Epithelial cell of esophagus (primary cell): ENCODE measurements at places on chromosomes 1 and 21.

- DNase-seq, result no peak
These were observed 367.5 kb upstream of the C1orf174 start for GRCh38 chr1:4267381-4268261.

GRCh38 chr1:26530410-26530894 is 891 bp downstream of the RPS6KA1 start:
- peak; percentile 21 for DNase-seq

DNA sequence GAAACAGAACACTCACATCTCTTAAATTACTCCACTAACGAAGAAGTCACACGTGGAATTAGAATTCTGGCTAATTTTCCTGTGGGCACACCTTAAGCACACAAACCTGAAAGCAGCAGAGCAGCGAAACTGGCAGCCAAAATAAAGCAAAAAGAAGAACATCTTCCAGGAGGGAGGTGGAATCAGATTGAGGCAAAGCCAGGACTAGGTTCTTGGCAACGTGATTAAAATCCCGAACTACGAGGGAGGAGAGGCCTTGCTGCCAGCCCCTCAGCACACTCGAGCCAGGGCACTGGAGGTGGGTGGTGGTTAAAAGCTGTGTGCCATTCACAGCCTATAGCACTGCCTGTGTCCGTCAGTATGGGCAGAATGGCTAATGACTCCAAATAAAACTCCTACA is 58.0 kb downstream of the HIVEP3 start:
- DNase-seq, result no peak

DNA sequence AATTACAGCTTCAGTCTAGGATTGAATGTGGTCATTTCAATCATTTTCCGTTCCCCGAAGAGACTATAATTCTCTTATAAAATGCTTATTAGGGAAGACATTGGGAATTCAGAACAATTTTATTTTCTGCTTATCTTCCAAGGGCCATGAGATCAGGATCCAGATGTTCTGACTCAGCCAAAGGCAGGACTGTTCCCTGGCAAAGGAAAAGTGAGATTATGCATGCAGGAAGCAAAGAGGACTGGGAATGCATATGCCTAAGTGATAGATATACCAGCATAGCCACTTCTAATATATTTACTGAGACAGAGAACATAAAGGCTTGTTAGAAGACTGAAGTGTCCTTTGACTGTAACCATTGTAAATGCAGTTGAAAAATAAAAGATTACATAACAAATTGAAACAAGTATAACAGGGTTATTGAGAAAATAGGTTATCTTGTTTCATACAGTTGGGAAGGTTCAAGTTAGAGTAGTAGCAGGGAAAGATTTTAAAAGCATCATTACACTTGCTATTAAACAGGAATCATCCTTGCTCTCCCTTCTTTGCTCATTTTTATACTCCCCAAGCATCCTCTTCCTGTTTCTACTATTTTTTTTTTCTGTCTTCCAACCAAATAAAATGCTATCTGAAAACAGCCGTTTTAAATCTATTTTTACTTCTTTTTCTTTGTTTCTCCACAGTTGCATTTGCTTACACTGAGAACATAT is 439.6 kb upstream of the ADAMTS5 start:
- DNase-seq, result no peak

- DNase-seq, result peak; percentile 76
These were observed 201.4 kb upstream of the BRINP3 start for GRCh38 chr1:190679044-190679443.

GRCh38 chr1:233424779-233425178 is 97.3 kb downstream of the MAP3K21 start:
- peak; percentile 12 for DNase-seq

DNA sequence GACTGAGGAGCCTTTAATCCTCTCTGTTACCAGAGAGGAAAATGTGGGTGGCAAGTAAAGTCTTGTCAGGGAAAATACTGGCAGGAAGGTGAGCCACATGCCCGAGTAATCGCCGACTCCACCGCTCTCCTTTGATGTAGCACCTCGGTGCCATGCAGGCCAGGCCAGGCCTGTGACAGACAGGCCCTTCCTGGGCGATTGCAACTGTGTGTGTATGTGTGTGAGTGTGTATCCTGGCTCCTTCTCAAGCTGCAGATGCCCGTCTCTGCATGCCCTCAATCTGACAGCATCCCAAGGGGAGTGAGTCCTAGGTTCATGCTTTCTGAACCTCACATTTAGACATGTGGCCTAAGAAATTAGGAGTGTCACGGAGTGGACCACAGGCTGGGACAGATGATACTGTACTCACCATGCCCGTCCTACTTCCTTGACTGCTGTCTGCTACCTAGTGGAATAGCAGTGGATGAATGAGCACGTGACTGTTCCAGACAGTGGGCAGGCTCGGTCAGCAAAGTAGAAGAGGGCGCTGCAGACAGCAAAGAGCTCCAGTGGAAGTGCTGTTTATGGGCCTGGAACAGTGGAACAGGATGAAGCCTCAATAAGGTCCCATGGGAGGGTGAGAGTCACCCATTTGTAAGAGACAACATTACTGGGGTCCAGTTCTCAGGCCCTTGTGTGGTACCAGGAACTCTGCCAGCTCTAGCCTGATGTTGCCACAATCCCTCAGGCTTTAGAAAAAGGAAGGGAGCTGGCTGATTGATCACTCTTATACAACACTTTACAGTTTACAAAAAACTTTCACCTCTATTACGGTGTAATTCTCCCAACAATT is 25.3 kb downstream of the SERTAD4 start:
- peak; percentile 82 for DNase-seq

DNA sequence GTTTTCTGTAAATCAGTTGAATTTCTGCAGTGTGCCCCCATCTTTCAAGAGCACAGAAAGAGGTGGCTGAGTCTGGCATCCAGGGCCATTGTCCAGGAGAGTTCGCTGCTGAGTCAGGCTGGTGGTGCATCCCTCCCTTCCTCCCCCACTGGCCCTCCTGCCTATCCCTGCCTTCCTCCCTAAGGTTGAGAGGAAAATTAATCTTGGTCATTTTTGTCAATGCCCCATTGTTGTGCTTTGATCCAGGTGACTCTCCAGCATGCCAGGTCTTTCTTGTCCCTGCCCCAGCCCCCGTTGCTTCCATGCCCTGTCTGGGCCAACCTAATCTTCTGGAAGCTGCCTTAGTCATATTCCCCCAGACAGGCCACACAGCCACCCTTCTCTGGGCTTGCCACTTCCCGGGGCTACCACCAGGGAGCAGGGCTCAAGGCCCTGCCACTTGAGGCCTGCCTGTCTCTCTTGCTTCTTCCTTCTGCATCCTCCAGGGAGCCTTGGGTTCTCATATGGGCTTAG is 26.6 kb downstream of the PROK1 start:
- DNase-seq, result peak; percentile 40

DNA sequence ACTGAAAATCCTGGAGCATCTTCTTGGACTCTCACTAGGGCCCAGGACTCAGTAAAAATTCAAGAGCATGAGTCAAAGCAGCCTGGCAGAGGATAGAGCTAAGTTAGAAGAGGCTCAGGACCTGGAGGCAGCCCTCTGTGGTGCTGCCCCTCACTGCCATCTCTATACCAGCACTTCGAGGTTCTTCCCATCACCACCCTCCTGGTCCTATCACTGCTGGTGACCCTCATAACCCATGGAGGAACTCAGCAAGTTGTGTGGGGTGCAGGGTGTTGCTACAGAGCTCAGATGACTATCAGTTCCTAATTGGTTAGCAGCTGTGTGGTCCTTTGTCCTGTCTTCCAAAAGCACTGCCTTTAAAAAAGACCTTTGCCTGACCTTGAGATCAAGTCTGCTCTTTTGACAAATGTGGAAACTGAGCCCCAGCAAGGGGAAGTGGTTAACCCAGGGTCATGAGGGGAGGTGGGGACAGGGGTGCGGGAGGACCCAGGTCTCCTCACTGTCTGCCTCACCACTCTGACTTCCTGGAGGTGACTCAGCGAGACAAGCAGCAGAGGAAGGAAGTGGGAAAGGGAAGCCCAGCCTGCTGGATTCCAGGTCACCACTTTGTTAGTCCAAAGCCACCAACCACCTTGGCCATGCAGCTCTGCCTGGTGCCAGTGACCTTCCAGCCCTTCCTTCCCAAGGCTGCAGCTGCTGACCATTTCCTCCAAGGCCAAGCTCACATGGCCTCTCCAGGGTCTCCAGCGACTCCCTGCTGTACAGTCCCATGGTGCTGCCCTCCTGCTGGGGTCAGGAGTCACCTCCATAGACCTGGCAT is 199.4 kb upstream of the EDN2 start:
- peak; percentile 51 for DNase-seq

DNA sequence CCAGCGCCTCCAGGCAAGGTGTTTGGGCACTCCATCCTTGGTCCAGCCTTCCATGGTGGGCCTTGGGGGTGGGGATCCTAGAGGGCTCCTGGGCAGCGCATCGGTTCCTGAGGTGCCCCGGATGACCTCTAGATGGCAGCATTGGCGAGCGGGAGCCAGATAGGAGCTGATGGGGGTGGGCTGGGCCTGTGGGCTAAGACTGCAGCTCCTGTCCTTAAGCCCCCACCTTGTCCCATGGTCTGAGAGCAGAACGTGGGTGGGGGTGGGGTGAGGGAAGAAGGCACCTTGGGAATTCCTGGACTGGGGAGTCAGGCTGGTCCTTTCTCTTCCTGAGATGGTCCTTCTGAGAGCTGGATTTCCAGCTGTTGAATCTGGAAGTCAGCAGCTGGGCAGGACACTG is 93.4 kb upstream of the CSF3R start:
- DNase-seq, result peak; percentile 42

DNA sequence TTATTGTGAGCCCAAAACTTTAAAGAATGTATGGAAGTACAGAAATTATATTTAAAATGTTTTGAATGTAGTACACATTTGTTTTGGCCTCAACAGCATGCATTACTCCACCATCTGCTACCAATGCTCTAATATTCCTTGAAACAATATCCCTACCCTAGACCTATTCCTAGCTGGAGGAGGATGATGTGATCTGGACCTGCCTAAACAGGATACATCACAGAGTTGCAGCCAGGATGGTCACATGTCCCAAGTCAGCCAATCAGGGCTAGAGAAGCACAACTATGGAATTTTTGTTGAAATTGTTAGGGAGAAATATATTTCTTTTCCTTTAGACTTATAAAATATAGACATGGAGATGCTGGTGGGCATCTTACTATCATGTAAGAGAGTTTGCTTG is 623.3 kb upstream of the NR5A2 start:
- DNase-seq, result peak; percentile 21

DNA sequence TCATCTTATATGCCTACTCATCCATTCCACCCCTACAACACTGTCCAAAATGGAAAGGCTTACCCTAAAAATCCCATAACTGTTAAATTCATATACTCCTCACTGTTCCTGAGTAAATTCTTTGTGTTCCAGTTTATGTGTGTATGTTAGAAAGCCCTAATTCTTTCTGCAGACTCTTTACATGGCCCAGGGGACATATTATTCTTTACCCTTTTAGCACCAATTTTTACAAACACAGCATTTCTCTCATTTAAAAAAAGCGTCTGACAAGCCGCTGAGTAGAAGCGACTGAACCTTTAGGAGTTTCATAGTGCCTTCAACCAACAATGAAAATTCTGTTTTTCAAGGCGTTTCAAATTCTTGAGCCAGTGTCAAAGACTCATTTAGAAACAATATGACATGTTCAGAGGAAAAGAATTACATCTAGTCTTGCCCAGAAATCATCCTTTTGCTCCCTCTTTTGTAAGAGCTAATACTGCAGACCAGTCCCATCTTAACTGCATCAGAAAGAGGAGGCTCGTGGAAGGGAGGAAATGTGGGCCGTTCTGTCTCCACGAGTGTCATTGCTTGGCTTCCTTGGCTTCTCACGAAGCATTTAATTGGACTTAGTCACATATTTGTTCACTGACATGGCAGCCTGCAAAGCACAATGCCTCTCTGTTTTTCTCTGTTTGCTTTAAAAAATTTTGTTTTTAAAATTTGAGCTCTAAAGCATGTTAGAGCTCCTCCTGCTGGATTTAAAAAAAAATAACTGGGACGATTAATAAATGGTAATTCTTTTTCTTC is 21.3 kb upstream of the C1orf105 start:
- peak; percentile 75 for DNase-seq

- no peak for DNase-seq
These were observed 364.5 kb upstream of the CAMK1G start for GRCh38 chr1:209218981-209219380.

- no peak for DNase-seq
These were observed 428.2 kb downstream of the SMYD3 start for GRCh38 chr1:246078888-246079252.
